ENCODE measurements at places on chromosomes 3 and 15.
A peak's percentile ranks its signal among the peaks of the same experiment; 100 is the strongest.

DNA sequence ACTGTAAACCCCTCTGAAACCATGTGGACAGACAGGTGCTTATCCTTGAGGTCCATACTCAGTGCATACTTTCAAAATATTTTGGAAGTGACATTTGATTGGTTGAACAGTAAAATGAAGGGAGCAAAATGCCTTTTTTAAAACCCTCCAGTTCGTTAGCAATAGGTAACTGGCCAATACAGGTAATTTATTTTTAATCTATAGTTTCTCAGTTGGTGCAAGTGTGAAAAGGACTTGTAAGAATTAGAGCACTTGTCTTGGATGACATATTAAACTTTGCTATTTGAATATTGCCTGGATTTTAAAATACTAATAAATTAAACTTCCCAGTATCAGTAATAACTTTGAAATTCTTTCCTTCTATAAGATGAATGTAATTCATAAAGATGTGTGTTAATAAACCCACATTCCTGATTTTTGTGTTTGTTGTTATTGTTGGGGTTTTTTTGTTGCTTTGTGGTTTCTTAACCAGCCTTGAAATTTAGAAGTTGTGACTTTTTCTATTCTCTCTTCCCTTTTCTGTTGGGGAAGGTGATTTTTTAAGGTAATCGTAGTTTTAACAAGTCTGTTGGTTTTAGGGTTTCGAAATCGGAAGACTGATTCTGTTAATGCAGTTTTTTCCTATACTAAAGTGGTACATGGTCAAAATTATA is 90.0 kb downstream of the STT3B start:
- no peak for DNase-seq

- DNase-seq = no peak
Observed at GRCh38 chr3:61777483-61777882, 216.1 kb downstream of the PTPRG start.

GRCh38 chr15:75192307-75192706 is 9.4 kb upstream of the C15orf39 start:
- no peak for DNase-seq

- no peak for DNase-seq
Observed at GRCh38 chr15:62444104-62445022, 279.3 kb upstream of the C2CD4B start.

DNA sequence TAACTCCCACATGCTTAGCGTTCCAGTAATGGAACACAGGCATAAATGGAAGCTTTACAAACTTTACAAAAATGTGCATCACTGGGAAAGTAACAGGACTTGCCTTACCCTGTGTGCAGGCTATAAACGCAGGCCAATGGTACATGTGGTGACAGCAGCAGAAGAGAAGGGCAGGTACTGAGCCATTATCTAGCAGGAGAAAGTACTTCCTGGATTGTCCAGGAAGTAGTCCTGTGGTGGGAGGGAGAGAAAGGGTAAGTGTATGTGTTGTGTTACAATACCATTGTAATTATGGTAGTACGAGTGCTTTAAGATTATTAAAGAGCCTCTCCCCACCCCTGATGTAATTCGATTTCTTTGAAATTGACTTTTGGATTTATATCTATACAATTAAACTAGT is 5.3 kb downstream of the ATP1B3 start:
- DNase-seq = peak; percentile 31

- DNase-seq = peak; percentile 43
Observed at GRCh38 chr3:67384760-67385397, 269.5 kb downstream of the SUCLG2 start.

GRCh38 chr15:68334661-68335124 is 57.1 kb downstream of the FEM1B start:
- DNase-seq = no peak

DNA sequence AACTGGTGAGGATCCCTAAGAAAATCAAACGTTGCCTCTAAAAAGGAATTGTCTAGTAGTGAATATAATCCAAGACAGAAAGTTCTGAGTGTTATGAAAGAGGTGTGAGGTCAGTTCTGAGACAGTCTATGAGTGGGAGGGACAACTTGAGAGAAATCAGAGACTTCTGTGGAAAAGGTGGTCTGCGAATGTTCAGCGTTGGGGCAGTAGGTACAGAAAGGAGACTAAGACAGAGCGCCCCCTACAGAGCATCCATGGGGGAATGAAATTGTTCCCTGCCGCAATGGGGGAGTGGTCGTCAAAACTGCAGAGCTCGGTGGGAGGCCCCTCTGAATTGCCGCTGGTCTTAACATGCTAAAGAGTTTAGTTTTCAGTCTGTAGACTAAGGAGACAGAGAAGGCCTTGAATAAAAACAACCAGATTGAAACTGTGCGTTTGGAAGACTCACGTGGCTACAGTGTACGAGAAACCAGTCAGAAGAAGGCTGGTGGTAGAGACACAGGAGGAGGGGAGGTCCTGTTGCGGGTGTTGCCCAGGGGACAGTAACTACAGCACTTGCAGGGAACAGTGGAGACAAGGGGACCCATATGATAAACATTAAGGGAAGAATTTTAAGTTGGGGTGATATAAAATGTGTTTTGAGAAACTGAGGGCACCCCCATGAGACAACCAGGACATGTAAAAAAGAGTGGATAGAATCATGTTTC is 6.9 kb downstream of the TNIK start:
- DNase-seq = no peak

- no peak for DNase-seq
Observed at GRCh38 chr3:37986479-37987314, 3.9 kb upstream of the VILL start.

GRCh38 chr3:46082849-46083248 is 55.6 kb upstream of the XCR1 start:
- no peak for DNase-seq

DNA sequence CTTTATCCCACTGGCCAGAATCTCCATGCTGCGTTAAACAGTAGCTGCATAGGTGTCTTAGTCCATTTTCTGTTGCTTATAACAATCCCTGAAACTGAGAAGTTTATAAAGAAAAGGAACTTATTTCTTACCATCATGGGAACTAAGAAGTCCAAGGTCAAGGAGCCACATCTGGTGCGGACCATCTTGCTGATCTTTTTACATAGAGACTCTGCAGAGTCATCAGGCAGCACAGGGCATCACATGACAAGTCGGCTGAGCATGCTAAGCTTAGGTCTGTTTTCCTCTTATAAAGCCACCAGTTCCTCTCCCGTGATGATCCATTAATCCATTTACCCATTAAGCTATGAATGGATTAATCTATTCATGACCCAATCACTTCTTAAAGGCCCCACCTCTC is 22.4 kb upstream of the FAM174B start:
- no peak for DNase-seq

DNA sequence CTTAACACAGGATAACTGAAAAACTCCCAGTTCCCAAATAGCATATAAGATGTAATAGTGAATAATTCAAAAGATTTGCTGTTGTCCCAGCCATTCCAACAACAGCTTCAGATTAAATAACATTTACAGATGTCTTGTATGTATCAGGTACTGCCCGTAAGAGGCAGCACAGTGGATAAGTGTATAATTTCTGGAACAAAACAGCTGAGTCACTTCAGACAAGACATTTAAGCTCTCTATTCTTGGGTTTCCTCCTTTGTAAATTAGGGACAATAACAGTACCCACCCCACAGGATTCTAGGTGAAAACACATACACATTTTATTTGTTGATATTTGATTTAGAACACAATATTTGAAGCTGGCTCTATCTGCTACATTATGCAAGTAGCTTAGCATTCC is 2.6 kb upstream of the WWTR1 start:
- DNase-seq = no peak

- DNase-seq = no peak
Observed at GRCh38 chr3:124552224-124552623, 178.0 kb upstream of the UMPS start.

GRCh38 chr3:47399531-47400270 is 18.9 kb downstream of the PTPN23 start:
- DNase-seq = no peak

DNA sequence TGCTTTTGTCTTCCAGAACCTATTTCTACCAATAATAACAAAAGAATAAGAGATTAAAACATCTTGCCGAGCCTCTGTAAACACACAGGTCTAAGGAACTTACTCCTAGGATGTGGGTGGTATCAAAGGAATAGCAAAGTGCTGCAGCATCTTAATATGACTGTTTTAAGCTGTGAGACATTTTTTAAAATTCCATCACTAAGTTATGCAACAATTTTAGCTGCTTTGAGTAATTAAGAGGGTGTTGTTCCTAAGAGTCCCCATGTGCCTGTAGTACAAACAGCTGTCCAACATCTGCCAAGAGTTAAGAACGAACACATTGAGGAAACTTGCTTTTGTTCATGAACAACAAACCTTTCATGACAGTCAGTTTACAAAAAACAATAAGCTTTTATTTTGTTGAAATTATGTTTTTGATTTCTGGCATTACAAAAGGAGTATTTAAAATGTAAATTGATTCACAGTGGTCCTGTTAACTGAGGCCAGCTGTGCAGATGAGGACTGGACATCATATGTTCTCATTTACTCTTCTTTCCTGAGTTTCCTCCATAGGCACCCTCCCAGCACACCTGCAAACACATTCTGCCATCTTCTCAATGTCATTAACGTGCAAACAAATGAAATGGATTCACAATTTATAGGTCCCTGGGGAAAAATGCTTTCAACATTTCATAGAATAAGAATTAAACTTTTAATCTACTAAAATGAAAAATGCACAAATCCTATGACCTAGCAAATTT is 337.3 kb upstream of the ARHGEF26 start:
- no peak for DNase-seq

- no peak for DNase-seq
Observed at GRCh38 chr3:13013994-13014754, 59.1 kb downstream of the IQSEC1 start.

- no peak for DNase-seq
Observed at GRCh38 chr3:98710067-98710659, 53.0 kb upstream of the ST3GAL6 start.

DNA sequence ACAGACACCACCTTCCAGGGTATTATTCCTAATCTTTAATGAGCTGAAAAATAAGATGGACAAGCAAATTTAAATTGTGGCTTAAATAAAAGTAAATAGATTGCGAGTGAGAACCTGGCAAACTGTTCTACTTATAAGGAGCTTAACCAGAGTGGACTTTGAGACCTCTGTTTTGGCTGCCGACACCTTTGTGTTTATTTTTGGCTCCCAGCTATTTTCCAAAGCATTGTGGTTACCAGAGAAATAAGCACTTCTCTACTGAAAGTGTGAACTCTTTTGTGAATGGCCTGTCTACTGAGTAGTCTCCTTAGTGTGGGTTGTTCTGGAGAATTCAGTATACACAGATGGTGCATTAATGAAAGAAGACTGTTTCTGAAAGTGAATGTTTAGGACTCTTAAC is 109.4 kb downstream of the ATP8B4 start:
- DNase-seq = no peak

GRCh38 chr3:4515916-4516579 is 22.9 kb downstream of the ITPR1 start:
- no peak for DNase-seq

DNA sequence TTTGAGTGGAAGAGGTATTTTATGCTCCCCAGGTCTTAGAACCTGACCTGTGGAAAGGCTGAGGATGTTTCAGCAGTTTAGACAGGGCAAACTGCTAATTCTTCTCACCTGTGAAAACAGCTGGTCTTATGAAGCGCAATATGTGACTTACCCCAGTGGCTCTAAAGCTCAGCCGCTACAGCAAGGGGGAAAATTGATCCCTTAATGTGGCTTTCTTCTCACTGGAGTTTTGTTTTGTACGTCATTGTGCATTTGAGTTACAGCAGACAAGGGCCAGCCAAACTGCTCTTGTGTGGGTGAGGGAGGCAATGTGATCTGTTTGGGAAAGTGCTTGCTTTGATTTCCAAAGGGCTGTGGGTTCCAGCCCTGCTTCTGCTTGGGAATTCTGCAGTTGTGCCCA is 293.4 kb upstream of the LRRFIP2 start:
- no peak for DNase-seq

DNA sequence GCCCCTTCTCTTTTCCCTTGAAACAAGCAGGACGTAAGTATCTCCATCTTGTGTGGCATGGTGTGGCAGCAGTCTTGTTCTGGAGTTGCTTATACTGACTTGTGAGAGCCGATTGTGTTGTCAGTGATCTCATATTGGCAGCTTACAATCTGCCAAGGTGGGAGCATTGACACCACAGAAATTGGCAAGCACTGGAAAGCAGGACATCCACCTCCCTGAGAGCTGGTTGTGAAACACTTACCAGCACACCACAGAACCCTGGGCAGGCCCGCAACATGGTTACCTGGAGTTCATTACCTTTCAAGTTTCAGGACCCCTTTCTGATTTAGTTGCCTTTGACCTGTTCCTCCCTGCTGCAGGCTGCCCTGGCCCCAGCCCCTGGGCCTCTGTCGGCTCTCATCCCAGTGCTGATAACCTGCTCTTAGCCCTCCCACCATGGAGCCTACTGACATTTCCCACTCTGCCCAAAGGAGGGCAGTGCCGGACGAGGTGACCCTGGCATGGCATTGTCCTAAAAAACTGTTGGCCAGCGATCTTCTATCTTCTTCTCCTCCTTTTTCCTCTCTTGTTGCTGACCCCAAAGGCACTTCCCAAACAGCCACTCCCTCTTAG is 10.6 kb upstream of the ATP2B2 start:
- DNase-seq = no peak

DNA sequence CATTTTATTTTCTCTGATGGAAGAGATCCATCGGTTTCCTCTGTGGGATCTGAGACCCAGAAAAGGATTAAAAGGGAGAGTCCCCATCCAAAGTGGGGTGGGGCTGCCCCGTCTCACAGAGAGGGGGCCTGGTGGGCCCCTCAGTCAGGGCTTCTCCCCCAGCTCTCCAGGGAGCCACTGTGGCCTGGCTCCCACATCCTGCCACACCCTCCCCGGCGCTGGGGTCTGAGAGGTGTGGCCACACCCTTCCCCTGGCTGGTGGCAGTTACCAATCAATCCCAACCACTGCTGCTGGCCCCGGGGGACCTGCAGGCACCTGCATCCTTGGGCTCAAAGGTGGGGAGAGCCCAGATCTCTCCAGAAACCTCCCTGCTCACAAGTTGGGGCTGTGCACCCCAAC is 161.8 kb upstream of the IQSEC1 start:
- no peak for DNase-seq

DNA sequence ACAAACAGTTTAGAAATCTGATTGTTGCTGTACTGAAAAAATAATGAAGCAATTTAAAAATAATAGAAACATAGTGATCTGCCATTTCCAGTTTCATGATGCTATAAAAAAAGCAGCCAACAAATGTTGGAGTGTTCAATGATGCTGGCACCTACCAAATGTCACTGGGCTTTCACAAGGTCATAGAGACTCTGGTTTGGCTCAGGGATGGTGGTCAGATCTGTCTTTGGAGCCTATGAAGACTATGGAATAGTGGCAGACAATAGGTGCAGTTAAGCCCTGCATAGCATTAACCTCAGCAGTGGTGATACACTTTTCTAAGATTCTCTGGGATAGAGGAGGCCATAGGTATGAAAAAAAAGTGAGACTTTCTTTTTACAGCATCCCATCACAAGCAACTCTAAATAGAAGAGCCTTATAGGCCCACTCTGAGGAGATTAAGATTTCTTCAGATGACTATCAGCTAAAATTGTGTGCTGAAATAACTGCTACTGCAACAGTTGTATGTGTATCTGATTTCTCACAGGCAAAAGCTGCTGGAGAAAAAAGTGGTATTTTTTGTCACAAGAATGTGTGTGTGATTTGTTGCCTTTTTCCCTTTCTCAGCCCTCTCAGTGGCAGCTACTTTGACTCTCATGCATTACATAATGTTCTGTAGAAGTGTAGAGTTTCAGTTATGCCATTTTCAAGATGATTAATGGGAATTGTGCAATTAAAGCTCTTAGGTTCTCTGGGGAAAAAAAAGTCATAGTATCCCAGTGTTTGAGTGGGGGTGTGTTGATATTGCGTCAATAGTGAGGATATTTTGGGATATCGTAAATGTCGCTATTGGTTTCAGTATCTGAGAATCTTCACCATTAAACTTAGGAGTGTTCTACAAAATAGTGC is 137.4 kb downstream of the MBNL1 start:
- peak; percentile 48 for DNase-seq
